ENCODE measurements at places on chromosomes 11 and 22.

DNA sequence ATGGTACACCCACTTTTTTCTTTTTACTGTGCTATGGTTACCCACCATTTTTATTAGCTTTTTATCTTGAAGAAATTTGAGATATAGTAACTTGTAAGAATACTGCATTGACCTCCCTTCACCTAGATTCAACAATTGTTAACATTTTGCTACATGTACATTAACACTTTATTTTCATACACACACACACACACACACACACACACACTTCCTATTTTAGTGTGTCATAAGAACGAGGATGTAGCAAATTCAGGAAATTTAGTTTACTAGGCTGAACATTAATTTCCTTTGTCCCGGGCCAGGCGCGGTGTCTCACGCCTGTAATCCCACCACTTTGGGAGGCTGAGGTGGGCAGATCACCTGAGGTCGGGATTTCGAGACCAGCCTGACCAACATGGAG is 1.1 kb upstream of the ATP6V1E1 start:
- DNase-seq = no peak

- no peak for DNase-seq
Observed at GRCh38 chr11:84950569-84951270, 676.4 kb downstream of the DLG2 start.

DNA sequence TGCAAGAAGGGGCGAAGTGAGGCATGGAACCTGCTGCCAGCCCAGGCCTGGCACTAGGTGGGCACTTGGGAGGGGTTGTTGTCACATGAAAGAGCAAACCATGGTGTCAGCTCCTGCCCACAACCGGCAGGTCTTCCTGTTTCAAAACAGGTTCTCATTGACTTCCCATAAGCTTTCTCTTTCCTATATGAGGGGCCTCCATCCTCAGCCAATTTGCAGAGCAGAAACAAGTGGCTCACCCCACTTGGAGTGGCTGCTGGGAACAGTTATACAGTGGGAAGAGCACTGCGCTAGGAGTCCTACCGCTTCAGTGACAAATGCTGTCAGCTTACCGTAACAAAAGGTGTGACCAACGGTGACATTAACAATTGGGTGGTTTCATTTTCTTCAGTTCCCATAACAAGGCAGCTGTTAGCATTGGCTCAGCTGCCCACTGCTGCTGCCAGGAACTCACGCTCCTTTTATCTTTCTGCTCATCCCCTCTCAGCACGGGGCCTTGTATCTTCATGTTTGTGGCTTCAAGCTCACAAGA is 10.2 kb upstream of the SSTR3 start:
- no peak for DNase-seq

- DNase-seq = no peak
Observed at GRCh38 chr11:110174645-110175310, 81.6 kb downstream of the ZC3H12C start.

DNA sequence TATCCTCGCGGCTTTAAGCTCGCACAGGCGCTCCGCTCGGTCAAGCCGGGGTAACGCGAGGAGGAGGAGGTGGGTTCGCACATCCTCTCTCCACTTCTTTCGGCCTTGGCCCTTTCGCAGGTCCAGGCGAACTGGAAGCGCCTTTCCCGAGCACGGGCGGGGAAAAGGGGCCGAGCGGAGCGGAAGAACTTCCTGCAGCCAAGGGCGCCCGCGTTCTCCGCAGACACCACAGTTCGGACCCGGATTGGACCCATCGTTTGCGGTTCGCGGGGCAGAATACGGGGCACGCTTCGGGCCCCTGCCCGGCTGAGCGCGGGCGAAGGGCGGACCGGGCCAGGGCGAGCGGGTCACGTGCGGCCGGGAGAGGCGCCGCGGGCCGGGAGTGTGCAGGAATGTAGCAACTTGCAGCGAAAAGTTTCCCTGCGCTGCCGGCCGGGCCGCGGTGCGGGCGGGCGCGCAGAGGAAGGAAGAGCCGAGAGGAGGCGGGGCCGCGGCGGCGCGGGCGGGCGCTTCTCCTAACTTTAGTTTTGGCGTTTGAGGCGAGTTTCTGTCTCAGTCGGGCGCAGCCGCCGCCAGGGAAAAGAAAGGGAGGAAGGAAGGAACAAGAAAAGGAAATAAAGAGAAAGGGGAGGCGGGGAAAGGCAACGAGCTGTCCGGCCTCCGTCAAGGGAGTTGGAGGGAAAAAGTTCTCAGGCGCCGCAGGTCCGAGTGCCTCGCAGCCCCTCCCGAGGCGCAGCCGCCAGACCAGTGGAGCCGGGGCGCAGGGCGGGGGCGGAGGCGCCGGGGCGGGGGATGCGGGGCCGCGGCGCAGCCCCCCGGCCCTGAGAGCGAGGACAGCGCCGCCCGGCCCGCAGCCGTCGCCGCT is at the start of gene YAP1:
Gene YAP1, plus strand, starts transcription at position 552 of the 865 bp plus-strand sequence. CDS start 402 bp downstream, outside the sequence.
- DNase-seq = no peak

DNA sequence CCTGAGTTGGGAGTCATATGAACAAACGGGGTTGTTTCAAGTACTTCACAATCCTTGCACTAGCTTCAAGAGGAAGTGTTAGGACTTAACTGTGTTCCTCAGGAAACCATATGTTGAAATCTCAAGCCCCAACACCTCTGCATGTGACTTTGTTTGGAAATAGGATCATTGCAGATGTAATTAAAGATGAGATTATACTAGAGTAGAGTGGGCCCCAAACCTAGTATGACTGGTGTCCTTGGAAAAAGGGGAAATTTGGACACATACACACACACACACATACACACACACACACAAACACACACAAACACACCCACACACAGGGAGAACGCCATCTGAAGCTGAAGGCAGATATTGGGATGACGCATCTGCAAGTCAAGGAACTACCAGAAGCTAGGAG is 6.4 kb upstream of the CEP295 start:
- no peak for DNase-seq

DNA sequence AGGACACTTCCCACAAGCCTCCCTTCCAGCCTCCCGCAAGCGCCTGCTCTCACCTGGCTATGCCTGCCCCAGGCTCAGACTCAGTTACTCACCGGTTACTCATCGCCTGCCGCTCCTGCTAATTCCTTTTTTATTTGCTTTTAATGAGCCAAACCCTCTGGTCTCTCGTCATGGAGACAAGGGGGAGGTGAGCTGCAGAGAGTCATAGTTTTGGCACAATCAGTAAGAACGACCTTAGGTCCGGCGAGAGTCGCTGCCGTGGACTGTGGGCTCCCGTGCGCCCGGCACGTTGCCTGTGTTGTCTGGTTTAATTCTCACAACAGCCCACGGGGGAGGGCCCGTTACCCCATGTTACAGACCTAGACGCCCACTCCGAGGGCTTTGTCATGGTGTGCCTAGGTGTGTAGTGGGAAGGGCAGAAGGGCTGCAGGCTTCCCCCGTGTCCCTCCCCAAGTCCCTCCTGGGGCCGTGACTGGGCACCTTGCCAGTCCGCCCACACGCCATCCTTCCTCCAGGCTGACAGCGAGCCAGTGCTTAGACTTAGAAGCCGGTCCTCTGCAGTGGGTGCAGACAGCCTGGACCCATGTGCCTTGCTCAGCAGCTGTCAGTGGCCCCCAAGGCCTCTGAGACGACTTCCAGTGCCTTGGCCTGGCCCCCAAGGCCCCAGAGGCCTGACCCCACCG is 42.2 kb downstream of the WNT7B start:
- peak; percentile 1 for DNase-seq

- no peak for DNase-seq
Observed at GRCh38 chr11:125301346-125301745, 136.8 kb downstream of the PKNOX2 start.

DNA sequence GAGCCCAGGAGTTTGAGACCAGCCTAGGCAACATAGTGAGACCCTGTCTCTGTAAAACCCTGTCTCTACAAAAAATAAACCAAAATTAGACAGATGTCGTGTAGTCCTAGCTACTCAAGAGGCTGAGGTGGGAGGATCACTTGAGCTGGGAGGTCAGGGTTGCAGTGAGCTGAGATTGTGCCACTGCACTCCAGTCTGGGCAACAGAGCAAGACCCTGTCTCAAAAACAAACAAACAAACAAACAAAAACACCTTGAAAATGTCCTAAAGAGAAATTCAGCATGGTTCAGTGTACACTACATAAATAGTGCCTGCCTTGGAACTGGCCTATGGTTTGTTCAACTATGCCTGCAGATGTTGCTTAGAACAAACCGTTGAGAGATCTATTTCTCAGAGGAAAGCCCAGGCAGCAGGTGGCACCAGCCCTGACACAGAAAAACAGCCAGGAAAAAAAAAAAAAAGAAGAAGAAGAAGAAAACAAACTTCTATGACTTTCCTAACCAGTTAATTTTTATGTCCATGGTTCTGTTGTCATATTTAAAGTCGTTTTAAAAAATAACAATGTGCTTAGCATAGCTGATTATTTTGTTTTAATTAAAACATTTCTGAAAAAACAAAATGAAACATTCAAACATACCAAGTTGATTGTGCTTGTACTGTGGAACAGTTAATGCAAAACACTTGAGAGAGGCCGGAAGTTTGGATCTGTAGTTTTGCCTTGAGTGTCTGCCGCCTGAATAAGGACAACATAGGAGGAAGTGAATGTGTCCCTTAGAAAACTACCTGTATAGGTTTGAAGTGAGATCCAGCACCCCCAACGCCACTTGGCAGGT is 5.4 kb downstream of the KREMEN1 start:
- DNase-seq = no peak
